Fibroblast of the aortic adventitia (primary cell): ENCODE measurements at places on chromosomes 1 and 21. TPM values are rescaled to one million over a fixed set of nuclear protein-coding genes. Genes with fewer than 3 reads are reported as not detected.

PCBP3 gene
- 1.2 and 4.2 TPM in 2 replicates for total RNA-seq

ZSWIM5 gene
- 0.49 and 4.7 TPM in 2 replicates for total RNA-seq

CLCA1 gene
- not detected in 2 replicates for total RNA-seq

AMPD1 gene
- not detected in 2 replicates for total RNA-seq

NUP210L gene
- 0.09 TPM in 1 of 2 replicates, not detected in the other for total RNA-seq

SGIP1 gene
- 2.1 and 21.1 TPM in 2 replicates for total RNA-seq

NEK7 gene
- total RNA-seq = 119 and 187 TPM in 2 replicates

ASH1L gene
- 44.8 and 59.9 TPM in 2 replicates for total RNA-seq

TINAGL1 gene
- total RNA-seq = 1.2 and 99.8 TPM in 2 replicates

CACNA1E gene
- total RNA-seq = not detected in 2 replicates
